ENCODE measurements at places on chromosomes 5 and 9.

- no peak for DNase-seq
Observed at GRCh38 chr9:106761493-106761892, 101.5 kb upstream of the ZNF462 start.

DNA sequence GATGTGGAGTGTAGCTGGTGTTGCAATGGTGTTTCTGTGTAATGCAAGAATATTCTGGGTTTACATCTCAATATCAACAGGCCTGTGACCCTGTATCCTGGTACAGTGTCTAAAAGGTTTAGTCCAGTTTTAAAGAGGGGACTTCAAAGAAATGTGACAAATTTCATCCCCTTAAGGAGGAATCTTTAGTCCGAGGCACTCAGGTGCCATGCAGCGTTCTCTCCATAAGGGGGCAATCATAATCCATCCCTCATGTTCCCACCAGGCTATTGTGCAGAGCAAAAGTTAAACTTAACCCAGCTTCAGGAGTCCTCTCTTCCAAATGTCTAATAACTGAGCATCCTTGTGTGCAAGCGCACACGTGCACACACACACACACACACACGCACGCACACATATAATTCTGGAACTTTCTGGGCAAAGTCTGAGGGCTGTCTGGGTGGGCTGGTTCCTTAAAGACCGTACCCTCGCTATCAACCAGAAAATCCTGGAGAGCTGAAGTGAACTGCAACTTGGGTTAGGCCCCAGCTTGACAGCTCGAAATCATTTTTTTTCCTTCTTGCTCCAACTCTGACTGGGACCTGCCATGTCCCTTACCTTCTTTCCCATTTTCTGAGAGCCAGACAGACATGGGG, 46.0 kb downstream of the CRB2 start:
- peak; percentile 56 for DNase-seq

DNA sequence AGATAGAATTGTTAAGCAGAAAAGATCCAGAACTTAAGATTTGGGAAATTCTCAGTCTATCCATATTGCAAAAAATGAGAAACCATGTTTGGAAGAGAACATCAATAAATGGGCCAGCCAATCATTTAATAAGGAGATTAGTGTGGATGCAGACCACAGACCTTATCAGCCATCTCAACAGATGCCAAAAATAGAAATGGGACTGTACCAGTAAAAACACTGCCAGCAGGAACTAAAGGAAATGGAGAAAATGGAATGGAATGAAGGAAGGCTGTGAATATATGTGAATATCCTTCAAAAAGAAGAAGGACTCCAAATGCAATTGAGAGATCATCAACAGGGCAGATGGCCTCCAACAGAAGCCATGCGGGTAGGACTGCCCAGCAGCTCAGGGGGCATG, 52.7 kb upstream of the ZNF618 start:
- DNase-seq: peak; percentile 42

GRCh38 chr9:136193127-136193890, 11.6 kb downstream of the LHX3 start:
- DNase-seq: no peak

- peak; percentile 14 for DNase-seq
Observed at GRCh38 chr9:115849679-115850412, 303.7 kb upstream of the PAPPA start.

GRCh38 chr5:75473463-75473862, 38.0 kb downstream of the CERT1 start:
- no peak for DNase-seq

- no peak for DNase-seq
Observed at GRCh38 chr5:51397996-51398395, 14.7 kb downstream of the ISL1 start.

- DNase-seq: peak; percentile 66
Observed at GRCh38 chr9:98897745-98898144, 46.0 kb upstream of the COL15A1 start.

DNA sequence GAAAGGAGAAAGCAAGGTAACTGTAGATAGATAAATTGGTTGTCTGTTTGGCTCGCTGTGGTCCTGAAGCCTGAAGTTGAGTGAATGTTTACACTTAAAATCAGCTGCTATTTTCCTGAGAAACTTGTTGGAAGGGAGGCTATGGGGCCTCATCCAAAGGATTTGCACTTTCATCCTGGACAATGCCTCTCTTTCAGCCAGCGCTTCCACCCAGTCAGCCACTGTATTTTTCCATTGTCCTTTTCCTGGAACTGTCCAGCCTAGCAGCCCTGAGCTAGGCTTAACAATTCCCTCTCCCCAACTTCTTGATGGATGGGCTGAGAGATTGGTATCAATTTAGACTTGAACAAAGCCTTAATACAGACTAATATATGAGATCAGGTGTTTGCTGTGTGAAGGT, 429.2 kb downstream of the DMAC1 start:
- no peak for DNase-seq

GRCh38 chr5:7745882-7746610, 104.9 kb downstream of the CFAP90 start:
- peak; percentile 68 for DNase-seq

GRCh38 chr9:95188459-95188858, 129.1 kb downstream of the FANCC start:
- no peak for DNase-seq

GRCh38 chr9:114299286-114300152, 23.4 kb upstream of the ORM1 start:
- DNase-seq: no peak

DNA sequence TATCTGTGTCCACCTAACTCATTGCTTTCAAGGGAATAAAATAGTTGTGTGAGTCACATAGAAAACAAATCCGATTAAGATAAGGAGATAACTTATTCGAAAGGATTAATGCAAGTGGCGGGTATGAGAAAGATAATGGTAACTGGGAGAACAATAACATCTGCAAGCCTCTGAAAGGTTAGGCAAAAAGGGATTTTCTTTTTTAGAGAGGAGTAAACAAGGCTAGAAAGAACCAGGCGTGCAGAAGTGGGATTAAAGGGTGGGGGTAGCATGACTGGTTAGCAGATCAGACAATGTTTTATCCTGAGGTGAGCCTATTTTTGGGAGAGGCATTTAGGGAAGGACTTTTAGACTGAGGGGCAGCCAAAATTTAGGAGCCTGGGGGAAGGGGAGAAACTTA, 34.7 kb upstream of the JMY start:
- no peak for DNase-seq

- DNase-seq: no peak
Observed at GRCh38 chr5:95401626-95402025, 10.5 kb downstream of the FAM81B start.

DNA sequence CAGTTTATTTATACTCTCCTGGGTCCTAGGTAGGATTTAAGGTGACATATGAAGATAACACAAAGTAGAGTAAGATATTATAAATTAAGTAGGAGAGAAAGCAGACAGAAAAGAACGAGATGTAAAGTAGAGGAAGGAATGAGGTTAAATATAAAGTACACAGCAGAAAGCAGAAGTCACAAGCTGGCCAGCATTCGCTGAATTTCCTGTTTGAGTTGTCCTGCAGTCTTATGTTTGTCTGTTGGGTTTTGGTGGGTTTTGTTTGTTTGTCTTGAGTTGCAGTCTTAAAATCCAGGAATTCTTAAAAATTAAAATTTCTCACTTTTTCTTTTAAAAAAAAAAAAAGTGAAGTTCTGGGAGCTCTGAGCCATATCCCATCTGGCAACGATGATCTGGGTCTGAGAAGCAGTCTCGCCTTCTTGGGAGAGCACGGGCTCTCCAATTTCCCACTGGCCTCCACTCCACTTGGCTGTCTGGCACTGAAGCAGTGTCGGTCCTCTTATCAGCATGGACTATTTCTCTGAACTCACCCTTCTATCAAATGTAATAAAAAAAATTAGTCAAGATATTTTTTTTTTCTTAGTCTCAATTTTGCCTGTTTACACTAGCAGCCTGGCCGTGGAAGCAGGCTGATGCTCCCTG, 2.0 kb downstream of the S100Z start:
- DNase-seq: no peak

- peak; percentile 97 for DNase-seq
Observed at GRCh38 chr5:142621227-142621626, 64.7 kb downstream of the FGF1 start.

GRCh38 chr5:32217886-32218396, 43.8 kb upstream of the GOLPH3 start:
- peak; percentile 19 for DNase-seq

- DNase-seq: peak; percentile 24
Observed at GRCh38 chr5:36396640-36397039, 94.9 kb upstream of the RANBP3L start.

GRCh38 chr5:144125163-144125726, 45.2 kb downstream of the YIPF5 start:
- DNase-seq: peak; percentile 9

- DNase-seq: no peak
Observed at GRCh38 chr5:87115839-87116364, 151.8 kb upstream of the RASA1 start.

DNA sequence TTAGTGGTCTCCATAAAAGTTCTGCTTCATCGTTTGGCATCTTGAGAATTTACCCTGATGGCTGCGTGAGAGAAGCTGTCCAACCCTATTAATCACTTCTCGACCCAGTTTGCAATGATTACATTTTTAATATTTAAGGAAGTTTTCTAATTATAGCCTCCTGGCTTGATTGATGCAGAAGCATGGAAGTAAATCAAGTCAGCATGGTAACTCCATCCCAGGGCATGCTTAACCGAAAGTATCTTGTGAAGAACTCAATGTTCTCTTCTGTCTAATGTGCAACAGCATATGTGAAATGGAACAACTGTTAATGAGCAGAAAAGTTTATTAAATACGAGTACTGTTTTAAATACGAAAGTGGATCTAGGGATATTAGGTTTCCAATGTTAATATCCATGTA, 278.9 kb upstream of the CD180 start:
- no peak for DNase-seq

DNA sequence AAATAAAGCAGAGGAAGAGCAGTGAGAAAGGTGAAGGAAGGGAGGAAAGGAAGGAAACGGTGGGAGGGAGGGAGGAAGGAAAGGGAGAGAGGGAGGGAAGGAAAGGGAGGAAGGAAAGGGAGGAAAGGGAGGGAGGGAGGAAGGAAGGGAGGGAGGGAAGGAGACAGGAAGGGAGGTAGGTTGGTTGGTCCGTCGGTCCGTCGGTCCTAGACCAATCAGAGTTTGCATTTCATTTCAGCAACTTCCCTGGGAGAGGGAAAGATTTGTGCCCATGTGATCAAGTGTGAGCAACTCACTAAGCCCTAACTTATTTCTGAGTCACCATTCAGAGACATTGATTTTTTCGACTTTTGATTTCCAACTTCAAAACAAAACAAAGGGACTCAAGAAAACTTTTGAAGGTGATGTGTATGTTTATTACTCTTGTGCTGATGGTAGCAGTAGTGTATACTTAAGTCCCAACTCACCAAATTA, 18.8 kb downstream of the NANS start:
- peak; percentile 39 for DNase-seq

DNA sequence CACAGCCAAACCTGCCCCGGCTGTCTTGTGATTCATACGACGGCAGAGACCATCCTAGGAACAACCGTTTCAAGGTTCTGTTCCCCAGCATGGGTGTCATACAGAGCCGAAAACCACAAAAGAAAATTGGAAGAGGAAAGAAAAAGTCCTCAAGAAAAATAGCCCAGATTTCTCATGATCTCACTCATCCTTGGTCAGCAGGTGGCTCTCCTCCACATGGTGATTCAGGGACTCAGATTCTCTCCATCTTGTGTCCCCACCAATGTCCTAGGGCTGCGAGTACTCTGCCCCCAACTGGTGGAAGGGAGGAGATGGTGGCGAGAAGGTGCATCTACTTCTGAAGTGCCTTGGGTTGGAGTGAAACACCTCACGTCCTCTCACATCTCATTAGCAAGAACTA, 25.6 kb downstream of the PDZD2 start:
- peak; percentile 15 for DNase-seq

DNA sequence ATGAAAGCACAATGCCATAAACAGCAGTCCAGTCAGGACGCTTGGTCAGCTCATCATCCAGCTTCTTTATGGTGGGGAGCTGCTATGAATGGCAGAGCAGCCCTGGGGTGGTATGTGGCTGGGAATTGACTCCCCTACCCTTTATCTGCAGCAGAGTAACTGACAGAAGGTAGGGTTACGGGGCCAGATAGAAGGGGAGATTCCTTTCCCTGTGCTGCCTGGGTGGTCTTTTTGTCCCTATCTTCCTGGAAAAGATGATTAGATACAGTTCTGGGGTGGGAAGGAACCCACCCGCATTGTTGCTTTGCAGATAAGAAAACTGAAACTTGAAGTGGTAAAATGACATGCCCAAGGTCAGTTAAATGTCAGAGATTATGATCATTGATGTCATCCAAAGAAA, 405.5 kb downstream of the ARHGEF28 start:
- no peak for DNase-seq

GRCh38 chr9:61674882-61675281, 485.0 kb downstream of the SPATA31A7 start:
- DNase-seq: no peak

DNA sequence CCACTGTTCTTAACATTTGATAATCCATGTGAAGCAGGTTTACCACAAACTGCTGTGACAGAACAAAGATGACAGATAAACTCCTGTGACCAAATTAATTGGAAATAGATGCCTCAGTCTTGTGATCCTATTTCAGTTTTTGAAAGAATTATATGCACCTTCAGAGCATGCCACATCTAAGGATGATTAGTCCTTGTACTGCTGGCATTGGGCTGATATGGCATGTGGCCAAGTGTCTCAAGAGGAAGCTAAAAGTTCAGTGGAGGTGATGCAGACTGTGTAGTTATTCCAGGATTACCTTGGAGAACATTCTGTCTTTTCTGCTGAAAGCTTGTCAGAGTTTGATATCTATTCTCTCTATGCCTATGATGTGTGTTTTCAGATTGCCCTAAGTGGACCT, 314.4 kb upstream of the EFNA5 start:
- DNase-seq: no peak

GRCh38 chr5:103109277-103109676, 10.7 kb downstream of the GIN1 start:
- DNase-seq: no peak

- no peak for DNase-seq
Observed at GRCh38 chr5:151071021-151071420, 9.8 kb downstream of the TNIP1 start.

- peak; percentile 42 for DNase-seq
Observed at GRCh38 chr9:34332076-34332964, 3.0 kb downstream of the NUDT2 start.

DNA sequence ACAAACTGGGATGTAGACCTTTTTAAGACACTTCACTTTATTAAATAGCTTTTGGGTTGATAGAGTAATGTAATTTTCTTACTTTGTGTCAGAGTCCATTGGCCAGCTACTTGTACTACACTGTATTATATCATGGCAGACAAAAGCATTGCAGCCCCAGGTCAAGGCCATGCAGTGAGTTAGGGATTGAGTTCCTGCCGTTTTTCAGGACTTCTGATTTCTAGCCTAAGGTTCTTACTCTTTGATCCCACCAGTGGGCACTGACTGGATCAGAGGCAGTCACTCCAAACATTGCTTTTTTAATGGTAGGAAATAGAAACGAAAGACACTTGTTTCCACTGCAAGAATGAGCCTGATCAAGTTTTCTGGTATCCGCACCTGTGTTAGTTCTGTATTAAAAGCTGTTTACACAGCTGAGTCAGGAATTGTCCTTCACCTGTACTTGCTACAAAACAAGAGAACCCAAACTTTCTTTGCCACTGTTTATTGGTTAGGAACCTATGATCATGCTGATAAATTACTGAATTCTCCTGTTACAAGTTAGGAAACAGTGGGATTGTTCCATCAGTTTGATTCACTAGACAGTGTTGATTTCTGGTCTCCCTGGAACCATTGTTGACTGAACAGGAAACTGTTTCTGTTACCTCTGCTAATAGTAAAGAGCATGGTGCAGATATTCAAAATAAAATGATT, 22.1 kb downstream of the LRRC70 start:
- no peak for DNase-seq
